Stimulated activated CD8-positive, alpha-beta memory T cell treated with anti-CD3 and anti-CD28 coated beads, Interleukin-2, amount 100 ng/mL, for 48 hours (primary cell): ENCODE measurements at places on chromosomes 1 and 21.

DNA sequence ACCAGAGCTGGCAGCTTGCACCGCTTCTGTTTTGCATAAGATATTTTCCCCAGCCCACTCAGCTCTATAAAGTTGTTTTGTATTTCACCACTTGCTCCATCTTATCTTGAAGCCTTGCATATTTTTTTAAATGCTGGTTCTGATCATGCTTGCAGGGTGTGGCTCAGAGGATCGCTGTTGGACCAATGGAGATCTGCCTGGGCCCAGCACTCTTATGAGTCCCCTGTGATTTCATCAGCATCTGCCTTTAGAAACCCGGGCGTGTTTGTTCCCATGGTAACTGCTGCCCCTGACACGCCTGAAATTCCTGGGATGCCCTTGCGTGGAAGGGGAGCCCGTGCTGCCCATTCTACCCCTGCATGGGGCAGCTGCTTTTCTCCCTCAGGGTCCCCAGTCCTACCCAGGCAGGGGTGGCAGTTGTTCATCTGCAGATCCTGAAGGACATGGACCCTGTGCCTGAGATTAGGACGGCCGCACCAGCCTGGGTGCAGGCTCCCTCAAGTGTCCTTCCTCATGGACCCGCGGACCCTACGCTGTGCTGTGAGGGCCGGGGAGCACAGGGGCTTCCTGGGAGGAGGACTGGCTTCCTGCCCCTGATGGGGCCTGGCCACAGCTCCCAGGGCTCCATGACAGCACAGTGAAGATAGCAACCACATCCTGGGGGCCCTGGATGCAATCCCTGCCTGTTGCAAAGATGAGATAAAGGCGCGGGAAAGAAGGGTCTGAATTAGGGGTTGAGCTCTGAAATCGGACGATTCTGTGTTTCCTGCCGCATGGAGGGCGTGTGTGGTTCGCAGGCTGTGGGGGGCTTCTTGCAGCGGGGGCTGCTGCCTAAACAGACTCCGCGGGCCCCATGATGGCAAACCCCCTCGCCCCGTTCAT is 226.5 kb downstream of the SDCCAG8 start:
- DNase-seq: no peak

GRCh38 chr1:8545078-8545477 is 227.2 kb downstream of the SLC45A1 start:
- no peak for DNase-seq

DNA sequence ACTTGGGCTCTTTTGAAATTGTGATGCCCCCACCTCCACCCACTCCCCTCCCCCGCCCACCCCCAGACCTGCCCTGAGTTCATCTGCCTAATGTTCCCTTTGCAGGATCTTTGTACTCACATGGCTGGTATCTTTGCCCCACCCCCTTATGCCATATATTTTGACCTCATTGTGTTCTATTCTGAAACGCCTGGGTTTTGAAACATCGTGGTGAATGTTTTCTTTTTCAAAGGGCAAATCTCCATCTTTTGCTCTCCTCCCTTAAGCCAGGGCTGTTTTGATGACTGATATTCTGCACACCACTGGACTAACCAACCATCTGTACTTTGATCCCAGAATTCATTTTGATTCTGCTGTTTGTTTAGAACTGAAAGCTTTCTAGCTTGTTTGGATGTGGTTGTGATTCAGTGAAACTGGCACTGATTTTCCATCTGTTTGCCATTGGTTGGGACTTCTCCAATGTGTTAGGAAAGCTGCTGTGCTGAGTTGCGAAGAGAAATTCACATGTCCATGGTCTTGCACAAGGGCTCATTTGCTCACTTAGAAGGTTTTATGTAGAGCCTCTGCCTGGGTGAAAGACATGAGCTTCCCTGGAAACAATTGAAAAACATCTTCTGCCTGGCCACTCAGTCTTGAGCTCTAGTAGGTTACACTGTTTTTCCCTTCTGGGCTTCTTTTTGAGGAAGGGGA is 16.5 kb downstream of the SMAP2 start:
- no peak for DNase-seq

GRCh38 chr1:210201681-210202080 is 30.9 kb upstream of the SERTAD4 start:
- no peak for DNase-seq

DNA sequence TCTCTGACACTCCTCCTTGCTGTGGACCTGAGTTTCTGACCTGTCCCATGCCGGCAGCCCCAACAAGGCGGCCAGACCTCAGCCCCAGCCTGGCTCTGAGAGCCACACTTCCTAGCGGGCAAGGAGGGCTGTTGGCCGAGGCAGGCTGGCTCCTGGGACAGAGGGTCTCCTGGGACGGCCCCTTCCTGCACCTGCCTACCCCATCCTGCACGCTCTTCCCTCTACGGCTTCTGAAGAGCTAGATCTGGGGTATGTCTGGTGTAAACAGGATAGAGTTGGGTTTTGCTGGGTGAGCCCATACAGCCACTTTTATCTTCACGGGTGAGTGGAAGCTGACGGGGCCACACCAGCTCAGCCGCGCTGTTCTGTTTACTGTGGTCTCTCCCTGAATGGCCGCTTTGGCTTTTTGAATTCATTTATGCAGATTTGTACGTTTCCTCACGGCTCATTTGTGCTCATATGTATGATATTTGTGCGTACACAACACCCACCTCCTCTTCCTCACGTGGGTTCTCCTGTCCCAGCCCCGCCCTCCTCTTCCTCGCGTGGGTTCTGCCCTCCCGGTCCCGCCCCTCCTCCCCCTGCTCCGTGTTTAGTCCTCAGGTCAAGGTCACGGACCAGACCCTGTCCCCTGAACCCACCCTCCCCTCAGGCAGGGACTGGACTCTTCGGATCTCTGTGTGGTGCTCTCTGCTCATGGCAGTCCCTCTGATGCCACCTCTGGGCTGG is 34.7 kb upstream of the POFUT2 start:
- DNase-seq: no peak

- DNase-seq: no peak
Observed at GRCh38 chr1:160542303-160542945, 19.4 kb upstream of the SLAMF6 start.

DNA sequence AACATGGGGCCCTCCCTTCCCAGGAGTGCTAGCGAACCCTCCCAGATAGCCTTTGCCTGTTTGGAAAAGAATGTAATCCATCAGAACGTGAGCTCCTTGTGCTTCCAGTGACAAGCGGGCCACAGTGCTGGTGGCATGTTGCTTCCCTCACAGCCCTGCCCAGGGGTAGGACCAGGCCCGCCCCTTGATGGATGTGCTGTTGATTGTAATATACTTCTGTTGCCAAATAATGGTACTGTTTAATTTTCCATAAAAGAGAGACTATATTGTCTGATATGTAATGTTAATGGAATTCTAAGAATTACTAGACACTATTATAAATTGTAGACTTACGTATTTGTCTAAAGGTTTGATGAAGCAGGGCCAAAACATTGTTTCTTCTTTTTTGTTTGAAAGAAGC is 16.4 kb downstream of the ATP5PO start:
- no peak for DNase-seq

- DNase-seq: no peak
Observed at GRCh38 chr1:198747127-198747526, 108.3 kb downstream of the PTPRC start.

- no peak for DNase-seq
Observed at GRCh38 chr21:33747420-33747819, 105.1 kb downstream of the ITSN1 start.

DNA sequence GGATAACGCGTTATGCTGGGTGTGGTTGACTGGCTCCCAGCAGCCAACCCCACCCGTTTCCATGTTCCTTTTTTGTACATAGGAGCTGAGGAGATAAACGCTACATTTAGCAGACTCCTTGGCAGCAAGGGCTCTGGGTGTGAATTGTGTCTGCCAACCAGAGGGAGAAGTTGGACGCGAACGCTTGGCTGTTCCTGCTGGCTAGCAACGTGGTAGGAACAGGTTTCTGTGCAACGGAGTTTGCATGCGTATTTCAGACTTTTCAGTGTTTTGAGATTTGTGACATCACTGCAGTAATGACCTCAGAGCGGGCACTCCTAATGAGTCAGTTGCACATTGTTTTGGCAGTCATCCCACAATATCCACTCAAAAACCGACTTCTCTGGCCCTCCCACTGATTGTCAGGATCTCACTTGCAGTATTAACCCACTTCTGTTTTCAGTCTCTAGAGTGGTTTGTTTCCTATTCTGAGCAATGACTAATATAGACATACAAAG is 98.7 kb upstream of the RGS1 start:
- no peak for DNase-seq

GRCh38 chr1:38068220-38068979 is 21.8 kb upstream of the POU3F1 start:
- DNase-seq: no peak

GRCh38 chr1:89962742-89963075 is 32.2 kb upstream of the ZNF326 start:
- no peak for DNase-seq

- no peak for DNase-seq
Observed at GRCh38 chr21:42640486-42640885, 12.9 kb upstream of the PDE9A start.

DNA sequence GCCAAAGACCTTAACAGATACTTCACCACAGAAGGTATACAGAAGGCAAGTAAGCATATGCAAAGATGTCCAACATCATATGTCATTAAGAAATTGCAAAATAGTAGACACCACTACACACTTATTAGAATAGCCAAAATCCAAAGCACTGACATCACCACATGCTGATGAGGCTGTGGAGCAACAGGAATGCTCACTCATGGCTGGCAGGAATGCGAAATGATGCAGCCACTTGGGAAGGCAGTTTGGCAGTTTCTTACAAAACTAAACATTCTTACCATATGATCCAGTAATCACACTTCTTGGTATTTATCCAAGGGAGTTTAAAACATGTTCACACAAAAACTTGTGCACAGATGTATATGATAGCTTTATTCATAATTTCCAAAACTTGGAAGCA is 261.2 kb upstream of the AJAP1 start:
- DNase-seq: no peak

DNA sequence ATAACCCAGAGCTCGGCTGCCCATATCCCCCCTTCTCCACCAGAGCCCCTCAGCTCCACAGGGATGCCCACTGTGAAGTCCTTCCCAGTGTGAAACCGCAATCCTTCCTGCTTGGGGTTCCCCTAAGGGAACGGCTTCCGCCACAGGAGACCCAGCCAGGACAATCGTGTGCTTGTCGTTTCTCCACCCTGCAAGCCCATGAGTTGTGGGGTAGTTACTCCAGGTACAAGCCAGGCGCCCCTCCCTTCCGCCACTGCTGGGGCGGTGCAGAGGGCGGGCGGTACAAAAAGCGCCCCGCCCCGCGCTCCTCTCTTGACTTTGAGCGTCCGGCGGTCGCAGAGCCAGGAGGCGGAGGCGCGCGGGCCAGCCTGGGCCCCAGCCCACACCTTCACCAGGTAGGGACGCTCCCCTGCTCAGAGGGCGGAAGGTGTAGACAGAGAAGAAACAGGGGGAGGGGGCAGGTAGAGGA is at the start of gene TINAGL1:
TINAGL1 (plus strand) TSS at position 315 of the 469 bp plus-strand sequence. CDS start 634 bp downstream, outside the sequence.
- DNase-seq: no peak

- no peak for DNase-seq
Observed at GRCh38 chr1:28154078-28154594, 22.4 kb downstream of the PTAFR start.

- DNase-seq: no peak
Observed at GRCh38 chr1:183277821-183278738, 92.0 kb downstream of the LAMC2 start.

DNA sequence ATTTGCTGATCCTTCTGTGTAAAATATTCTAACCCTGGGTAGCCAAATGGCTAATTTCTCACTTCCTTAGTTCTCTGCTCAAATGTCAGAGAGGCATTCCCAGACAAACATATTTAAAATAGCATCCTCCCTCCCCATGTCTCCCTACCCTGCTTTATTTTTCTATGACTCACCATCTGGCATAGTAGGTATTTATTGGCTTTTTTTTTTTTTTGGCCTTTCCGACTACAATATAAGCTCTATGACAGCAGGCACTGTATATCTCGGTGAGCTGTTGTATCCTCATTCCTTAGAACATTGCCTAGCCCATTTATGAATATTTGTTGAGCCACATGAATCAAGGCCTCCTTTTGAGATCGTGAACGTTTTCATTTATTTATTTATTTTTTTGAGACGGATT is 1.5 kb upstream of the NEK7 start:
- no peak for DNase-seq

GRCh38 chr1:231636157-231636556 is 9.6 kb downstream of the DISC1 start:
- no peak for DNase-seq

DNA sequence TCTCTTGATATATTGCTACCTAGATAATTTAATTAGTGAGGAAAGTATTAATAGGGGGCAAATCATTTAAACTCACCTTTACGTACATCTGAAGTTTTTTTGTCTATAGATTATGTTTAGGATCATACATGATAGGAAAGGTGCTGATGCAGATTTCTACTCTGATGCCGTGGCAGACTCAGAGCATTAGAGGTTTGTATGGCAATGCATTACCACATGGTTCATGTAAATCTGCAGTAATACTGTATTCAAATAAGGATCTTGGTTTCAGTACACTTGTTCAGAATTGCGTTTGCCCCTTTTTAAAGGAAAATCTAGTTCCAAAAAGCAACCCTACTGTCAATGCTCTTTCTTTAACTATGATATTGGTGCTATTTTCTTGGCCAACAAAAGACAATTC is 288.3 kb downstream of the PTPRC start:
- no peak for DNase-seq

GRCh38 chr1:47417170-47418044 is 1.3 kb downstream of the FOXE3 start:
- no peak for DNase-seq

DNA sequence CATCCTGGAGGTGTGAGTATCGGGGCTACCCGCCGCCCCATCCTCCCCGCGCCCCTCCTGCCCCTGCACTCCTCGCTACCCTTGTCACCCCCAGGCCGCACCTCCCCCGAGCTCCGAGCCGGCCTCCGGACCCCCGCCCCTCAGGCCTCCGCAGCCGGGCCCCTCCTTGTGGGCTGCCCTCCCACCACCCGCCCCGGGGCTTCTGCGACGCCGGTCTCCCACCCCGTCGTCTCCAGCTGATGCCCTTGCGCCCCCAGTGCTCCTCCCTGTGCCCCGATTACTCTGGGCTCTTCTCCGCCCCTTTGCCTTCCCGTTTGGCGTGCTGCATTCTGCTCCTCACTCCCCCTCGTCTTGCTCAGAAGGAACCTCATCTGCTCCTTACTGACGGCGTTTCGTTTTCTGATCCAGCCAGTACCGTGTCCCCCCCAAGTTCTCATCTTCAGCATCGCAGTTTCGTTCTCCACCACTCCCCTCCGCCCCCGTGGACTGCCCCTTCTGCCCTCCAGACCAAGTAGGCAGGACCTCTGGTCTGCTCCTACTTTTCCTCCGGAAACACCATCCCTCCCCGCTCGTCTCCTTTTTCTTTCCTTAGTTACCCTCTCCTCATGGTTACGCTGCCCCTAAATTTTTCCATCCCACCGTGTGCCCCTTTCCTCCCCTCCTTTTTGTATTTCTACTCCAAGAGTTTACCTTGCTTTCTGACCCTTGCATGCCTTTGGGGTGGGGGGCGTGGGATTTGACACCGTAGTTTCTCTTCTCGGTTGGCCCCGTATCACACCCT is 841 bp downstream of the SNX27 start:
- peak; percentile 12 for DNase-seq
